ENCODE measurements at places on chromosomes 3 and 15.

DNA sequence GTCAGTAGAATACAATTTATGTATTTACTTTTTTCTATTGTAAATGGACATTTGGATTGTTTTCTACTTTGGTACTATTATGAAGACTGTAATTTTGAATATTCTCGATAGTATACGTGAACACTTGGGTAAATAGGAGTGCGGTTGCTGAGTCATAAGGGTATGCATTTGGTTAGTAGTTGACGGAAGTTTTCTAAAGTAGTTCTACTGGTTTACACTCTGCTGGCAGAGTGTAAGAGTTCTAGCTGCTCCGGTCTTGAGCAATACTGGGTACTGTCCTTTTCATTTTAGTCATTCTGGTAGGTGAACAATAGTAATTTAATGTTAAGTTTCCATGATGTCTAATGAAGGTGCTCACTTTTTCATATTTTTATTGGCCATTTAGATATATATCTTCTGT is 70.0 kb downstream of the MEF2A start:
- no peak for DNase-seq

GRCh38 chr15:83194528-83194927 is 13.1 kb downstream of the HDGFL3 start:
- no peak for DNase-seq

DNA sequence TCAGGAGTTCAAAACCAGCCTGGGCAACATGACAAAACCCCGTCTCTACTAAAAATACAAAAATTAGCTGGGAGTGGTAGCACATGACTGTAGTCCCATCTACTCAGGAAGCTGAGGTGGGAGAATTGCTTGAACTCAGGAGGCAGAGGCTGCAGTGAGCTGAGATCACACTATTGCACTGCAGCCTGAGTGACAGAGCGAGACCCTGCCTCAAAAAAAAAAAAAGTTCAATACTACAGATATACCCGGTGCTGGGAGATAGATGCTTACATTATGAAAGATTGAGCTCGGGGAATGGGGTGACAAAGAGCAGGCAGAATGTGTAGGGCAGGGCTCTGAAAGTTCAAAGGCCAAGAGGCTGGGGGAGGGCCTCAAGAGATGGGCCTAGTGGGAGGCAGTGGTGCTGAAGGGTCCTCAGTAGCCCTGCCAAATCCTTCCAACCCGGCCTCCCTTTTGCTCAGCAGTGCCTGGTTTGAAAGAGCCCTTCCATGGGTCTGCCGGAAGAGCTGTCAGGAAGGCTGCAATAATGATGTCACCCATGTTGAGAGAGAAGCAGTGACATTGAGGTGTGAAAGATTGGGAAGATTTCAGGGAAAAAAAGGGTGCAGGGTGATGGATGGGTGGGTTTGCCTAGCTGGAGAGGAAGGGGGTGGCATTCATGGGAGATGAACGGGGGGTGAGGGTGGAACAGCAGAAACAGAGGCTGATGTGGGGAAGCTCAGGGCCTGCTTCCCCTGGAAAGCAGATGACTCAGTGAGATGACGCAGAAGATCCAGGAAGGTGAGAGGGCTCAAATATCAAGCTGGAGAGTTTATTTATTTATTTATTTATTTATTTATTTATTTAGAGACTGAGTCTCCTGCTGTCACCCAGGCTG is 20.0 kb upstream of the IREB2 start:
- no peak for DNase-seq

DNA sequence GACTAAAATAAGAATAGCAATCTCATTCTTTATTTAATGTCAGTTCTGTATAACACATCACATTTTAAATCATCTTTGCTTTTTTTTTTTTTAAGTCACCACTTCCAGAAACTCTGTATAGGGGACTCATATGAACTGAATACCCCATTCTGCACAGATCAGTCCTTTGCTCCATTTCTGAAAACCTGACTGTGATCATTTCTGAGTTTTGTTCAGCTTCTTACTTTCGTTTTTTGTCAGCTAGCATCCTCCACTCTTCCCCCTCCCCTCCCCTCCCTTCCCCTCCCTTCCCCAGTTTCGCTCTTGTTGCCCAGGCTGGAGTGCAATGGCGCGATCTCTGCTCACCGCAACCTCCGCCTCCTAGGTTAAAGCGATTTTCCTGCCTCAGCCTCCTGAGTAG is 49.8 kb upstream of the SGO1 start:
- DNase-seq: no peak

- no peak for DNase-seq
Observed at GRCh38 chr15:90213122-90213817, 12.1 kb downstream of the SEMA4B start.

GRCh38 chr3:135440233-135440632 is 525.3 kb upstream of the PPP2R3A start:
- no peak for DNase-seq

GRCh38 chr3:23376516-23377248 is 173.6 kb downstream of the UBE2E2 start:
- no peak for DNase-seq

DNA sequence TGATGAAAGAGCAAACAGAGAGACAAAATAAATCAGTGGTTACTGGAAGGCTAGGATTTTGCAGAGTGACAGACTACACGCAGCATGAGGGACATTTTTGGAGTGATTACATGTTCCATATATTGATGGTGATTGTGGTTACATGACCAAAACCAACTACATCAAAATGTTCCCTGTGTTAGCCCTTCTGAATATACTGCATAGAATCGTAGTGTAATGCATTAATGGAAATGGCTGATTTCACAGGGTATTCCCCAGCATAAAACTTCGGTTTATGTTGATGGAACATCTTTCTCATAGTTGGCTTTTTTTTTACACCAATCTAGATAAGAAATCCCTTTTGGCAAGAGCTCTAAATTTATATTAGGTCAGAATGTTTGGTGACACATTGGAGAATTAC is 191.3 kb upstream of the CMC1 start:
- DNase-seq: no peak

GRCh38 chr3:108513961-108514360 is 3.6 kb upstream of the MYH15 start:
- DNase-seq: no peak

DNA sequence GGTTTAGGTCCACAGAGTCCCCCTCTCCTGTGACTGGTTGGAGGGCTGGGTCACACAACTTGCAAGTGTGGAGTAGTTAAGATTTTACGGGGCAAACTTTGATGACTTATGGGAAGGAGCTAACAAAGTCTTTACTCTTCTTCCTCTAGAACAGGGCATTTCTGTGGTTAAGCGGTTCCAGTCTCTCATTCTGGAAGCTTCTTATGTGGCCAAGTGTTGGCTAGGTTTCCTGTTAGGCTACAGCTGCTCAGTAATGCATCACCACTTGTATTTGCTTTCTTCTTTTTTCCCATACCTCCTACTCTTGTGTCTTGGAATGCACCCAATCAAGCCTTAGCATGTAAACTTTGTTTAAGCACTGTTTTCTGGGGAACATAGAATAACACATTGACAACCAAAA is 100.6 kb upstream of the PLAAT1 start:
- no peak for DNase-seq

GRCh38 chr15:68029959-68030358 is 24.2 kb upstream of the PIAS1 start:
- no peak for DNase-seq

DNA sequence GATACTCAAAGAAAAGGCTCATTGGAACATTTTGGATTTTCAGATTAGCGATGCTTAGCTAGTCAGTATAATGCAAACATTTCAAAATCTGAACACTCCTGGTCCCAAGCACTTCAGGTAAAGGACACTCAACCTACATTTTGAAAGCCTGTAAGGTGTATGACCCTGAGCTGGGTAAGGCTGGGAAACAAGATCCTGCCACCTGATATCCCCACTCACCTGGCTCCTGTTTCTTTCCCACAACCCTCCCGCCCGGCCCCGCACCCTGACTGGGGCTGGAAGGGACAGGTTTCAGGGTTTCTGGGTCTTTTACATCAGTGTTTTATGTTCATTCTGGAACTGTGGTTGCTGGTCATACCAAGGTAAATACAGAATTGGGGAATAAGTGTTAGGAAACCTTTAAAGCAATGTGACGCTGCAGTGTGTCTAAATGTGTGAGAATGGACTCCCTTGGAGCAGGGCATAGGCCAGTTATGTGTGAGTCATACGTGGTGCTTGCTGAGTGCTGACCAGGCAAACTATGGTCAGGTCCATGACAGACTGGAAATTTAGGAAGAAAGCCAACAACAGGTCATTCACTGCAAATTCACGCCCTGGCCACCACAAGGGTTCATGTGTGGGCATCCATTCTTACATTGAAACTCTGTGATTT is 22.9 kb downstream of the CTXND1 start:
- DNase-seq: no peak

DNA sequence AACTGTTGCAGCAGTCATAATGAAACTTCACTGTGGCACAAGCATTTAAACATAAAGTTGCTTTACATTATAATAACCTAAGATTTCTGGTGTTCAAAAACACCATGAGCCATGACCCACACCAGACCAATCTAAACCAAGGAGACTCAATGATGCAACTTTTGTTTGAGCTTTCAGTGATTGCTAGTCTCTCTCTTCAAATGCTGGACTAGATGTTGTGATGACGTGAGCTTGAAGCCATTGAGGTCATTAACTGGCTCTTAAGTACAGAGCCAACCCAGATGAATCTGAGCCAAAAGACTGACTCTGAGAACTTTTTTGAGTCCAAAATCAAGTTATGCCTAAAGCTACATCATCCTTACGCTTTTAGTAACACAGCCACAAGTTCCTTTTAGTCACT is 36.5 kb downstream of the ATR start:
- no peak for DNase-seq

DNA sequence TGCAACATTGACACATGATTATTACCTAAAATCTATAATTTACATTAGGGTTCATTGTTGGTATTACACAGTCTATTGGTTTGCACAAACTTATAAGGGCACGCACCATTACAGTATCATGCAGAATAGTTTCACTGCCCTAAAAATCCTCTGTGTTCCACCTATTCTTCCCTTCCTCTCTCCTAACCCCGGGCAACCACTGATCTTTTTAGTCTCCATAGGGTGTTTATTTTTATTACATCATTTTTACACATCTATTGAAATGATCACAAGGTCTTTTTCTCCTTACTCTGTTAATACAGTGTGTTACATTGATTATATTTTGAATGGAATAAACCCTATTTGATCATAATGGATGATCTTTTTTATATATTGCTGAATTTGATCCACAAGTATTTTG is 15.5 kb upstream of the ECT2 start:
- DNase-seq: no peak

GRCh38 chr3:12869035-12869621 is 27.8 kb upstream of the RPL32 start:
- DNase-seq: peak; percentile 48

DNA sequence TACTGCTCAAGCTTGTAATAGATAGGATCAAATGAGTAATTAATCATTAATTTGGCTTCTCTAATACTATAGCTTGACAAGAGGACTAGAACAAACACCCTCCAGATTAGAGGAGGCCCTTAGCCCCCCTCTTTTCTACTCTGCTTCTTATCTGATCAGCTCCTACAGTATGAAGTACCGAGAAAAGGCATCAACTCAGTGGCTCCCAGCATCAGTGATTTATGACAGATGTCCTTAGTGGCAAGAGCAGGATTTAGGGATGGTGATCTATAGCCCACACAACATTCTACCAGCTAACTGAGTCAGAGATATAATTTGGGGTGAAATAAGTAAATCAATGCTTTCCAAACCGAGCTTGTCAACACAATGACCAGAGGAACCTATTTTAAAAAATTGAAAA is 541.1 kb downstream of the NLGN1 start:
- DNase-seq: no peak

GRCh38 chr15:39443659-39444219 is 137.1 kb upstream of the THBS1 start:
- DNase-seq: no peak

DNA sequence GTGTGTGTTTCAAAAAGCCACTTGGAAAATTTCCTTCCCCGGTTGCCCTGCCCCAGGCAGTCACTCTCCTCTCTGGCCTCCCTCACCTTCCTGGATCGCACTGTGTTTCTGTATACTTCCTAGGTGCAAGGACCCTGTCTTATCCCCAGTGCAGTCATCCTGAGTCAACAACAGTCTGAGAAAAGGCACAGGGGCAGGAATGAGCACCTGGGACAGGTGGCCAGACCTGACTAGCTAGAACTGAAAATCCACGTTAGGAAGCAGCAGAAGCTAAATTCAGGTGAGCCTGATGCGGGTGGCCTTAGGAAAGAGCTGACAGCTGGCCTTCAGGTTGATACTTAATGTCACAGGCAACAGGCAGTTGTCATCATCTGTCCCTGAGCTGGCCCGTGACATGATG is 62.9 kb upstream of the VGLL4 start:
- no peak for DNase-seq

DNA sequence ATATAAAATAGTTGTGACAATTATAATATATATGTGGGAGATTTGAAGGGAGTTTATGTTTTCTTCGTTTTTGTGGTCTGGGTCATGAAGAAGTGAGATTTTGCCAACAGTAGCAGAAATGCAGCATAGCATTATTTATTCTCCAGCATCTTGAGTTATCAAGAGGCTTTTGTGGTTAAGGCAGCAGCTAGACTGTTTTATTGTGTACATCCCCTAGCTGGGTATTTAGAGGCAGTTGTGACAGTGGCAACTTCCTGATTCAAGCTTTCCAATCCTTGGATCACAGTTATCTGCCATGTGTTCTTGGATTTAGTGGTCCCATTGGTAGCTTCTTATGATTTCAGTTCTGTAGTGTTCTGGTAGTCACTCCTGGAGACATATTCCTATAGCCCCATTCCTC is 29.0 kb downstream of the ARIH1 start:
- no peak for DNase-seq

GRCh38 chr15:31503758-31504461 is 177.3 kb downstream of the KLF13 start:
- no peak for DNase-seq

DNA sequence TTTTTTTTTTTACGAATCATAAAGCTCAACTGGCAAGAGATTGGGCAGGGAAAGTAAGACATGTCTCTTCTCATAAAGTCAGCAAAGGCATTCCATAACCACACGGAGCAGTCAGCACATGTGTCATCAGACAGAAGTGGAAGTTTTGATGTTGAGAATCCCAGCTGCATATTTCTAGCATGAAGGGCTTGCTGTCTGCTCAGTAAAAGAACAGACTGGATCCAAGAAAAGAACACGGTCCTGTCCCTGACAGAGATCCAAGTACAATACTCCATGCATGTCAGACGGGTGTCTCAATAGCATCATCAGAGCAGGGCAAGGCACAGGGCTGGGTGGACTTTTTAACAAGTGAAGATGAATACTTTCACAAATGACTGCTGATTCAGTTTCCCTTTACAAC is 38.2 kb downstream of the ABI3BP start:
- no peak for DNase-seq

GRCh38 chr3:36895496-36896409 is 49.1 kb downstream of the TRANK1 start:
- no peak for DNase-seq

- DNase-seq: no peak
Observed at GRCh38 chr3:178479446-178479845, 56.8 kb upstream of the KCNMB2 start.

Data from left kidney (tissue), 8 donors.